Hepatic stellate cell (primary cell): ENCODE measurements at places on chromosomes 4 and X.

DNA sequence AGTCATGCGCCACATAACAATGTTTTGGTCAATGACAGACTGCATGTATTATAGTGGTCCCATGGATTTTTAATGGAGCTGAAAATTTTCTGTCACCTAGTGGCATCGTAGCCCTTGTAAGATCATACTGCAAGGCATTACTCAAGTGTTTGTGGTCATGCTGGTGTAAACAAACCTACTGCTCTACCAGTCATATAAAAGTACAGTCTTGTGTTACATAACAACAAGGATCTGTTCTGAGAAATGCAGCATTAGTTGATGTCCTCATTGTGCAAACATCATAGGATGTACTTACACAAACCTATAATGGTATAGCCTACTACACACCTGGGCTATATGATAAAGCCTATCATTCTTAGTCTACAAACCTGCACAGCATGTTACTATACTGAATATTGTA, 34.6 kb downstream of the COX18 start:
- no peak for DNase-seq

DNA sequence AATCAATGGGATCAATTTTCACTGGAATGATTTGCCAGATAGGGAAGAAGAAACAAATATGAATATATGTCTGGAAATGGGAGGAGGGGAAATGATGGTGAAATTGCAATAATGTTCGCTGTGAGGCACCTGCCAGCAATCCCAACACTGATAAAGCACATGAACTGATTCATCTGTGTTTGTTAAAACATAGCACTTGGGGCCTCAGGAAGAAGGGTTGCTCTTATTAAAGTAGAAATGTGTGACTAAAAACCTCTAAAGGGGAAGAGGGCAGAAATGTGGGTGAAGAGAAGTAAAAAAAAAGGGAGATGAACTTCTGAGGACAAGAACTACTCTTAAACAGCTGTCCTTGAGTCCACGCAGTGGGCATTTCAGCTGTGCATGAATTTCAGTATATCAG, 101.4 kb downstream of the C4orf51 start:
- DNase-seq: no peak

DNA sequence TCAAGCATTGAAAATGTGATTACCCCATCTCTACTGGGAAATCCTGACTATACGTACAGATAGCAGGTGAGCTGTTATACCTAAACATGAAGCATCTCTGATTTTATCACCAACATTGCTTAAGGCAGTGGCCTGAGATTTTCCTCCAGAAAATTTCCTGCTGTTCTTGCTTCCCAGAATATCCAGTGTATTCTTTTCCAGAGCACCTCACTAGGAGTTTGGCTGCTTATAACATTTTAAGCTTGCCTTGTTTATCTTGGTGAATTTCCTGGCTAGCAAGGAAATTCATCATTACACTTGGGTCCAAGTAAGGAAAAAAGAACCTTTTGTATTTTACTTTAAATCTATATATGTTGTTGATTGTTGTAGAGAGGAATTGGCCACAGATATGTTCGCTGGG, 73.0 kb upstream of the CLCN4 start:
- no peak for DNase-seq

DNA sequence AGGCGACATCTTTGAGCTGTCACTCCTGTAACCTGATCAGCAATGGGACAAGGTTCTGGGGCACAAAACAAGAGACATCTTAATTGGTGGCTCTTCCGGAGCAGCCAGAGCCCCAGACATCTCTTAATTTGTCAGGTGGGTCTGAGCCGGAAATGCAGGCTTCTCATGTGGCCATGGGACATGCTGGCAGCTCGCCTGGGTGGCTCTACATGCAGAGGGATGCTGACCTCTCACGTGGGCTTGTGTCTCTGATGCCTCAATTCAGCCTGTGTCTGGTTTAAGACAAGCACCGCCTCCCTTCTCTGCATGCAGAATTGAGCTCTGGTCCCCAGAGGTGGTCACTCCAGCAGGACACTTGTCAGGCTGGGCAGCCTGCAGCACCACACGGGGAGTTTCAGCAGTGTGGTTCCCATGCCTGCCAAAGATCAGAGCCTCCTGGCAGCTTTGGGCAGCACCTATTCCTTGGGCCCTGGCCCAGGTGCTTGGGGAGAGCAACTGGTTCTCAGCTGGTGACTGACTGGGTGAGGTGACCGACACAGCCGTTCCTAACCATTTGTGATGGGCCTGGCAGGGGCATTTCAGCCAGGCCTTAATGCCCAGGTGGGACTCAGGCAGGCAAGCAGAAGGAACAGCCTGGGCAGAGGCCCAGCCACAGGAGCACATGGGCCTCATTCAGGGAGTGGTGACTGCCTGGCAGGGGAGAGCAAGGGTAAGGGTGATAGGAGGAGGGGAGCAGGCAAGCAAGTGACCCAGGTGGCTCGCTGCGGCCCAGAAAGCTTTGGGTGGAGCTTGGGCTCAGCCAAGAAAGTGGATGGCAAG, 53.4 kb downstream of the HMX1 start:
- DNase-seq: no peak

- DNase-seq: no peak
Observed at GRCh38 chr4:104032896-104033295, 313.1 kb upstream of the TACR3 start.

DNA sequence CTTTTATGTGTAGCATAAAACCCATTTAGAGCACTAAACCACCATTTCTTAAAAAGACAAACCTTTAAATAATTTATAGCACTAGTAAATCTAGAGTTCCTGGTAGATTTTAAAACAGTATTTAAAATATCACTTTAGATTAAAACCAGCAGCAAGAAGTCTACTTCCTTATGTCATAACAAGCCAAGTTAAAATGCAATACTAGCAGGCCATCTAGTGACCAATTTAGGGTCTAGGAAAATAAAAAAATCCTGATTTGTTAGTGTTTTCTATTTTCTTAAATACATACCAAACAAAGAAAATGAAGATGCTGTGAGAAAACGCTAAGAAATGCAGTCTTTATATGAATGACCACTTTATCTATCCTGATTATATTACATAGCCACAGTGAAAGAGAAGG, 53.9 kb downstream of the PAPSS1 start:
- peak; percentile 6 for DNase-seq

DNA sequence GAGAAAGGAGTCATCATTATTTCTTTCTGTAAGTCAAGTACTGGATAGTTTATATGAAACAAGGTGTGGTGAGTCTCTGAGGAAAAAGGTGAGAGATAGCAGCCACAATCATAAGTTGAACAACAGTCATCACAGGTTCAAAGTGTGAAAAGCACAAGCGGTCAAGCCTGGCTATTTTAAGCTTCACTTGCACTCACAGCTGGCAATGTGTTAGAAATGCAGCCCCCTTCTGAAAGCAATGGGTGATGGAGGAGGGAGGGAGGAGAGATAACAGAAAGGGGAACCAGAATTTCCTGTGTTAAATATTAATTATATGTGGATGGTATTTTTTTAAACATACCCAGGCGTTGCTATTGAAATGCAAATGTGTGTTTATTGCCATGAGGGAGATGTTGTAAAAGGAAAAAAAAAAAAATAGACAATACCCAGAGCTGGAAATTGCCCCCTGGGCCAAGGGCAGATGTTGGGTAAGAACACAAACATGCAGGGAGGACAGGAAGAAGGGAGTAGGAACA, 26.9 kb upstream of the BMP3 start:
- no peak for DNase-seq

DNA sequence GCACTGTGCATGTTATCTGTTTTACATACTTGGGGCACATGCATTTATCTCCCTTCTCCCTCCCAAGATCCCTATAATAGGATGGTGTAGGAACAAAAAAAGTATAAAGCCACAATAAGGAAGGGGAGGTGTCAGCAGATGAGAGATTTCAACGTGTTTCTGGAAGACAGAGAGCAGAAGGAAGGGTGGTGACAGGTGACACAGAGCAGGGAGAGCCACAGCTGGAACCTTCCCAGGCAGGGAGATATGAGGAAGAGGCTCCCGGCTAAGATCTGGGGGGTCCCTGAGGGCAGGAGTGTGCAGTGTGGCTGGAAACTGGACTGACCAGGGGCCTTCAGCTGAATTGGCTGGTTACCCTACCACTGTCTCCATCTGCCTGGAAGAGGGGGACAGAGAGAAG, 107.4 kb downstream of the BCOR start:
- DNase-seq: no peak

DNA sequence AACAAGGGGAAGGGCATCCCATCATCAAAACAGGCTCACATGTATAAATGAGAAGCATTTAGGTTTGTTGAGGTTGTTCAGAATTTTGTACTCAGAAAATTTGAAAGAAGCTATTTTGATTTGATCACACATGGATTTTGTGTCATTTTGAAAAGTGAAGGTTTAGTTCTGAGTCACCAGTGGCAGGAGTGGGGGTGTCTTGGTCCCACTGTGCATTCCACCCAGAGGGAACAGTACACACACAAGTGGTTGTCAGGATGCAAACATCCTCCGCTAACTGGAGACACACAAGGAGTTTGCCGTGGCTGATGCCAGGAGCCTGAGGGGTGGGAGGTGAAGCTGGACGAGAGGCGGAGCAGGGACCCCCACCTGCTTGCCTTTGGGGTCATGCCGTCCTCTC, 198.2 kb upstream of the PSAPL1 start:
- DNase-seq: no peak

DNA sequence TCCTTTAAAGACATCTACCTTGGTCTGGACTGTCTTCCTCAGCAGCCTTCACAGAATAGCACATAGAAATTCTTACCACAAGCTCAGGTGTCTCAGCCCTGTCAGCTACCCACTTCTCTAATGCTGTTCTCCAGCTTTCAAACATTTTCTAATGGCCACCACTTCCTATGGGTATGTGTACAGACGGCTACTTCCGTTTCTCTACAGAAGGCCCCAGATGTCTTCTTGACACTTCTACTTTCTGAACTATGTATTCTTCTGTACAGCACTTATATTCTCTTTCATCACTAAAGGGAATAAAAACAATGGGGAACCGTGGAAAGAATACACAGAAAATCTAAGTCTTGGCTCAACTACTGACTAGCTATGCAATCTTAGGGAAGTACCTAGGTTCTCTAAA, 13.3 kb downstream of the OPHN1 start:
- DNase-seq: no peak
